ENCODE measurements at places on chromosomes 16 and 17.

- no peak for DNase-seq
Observed at GRCh38 chr16:80254970-80255369, 285.8 kb upstream of the DYNLRB2 start.

DNA sequence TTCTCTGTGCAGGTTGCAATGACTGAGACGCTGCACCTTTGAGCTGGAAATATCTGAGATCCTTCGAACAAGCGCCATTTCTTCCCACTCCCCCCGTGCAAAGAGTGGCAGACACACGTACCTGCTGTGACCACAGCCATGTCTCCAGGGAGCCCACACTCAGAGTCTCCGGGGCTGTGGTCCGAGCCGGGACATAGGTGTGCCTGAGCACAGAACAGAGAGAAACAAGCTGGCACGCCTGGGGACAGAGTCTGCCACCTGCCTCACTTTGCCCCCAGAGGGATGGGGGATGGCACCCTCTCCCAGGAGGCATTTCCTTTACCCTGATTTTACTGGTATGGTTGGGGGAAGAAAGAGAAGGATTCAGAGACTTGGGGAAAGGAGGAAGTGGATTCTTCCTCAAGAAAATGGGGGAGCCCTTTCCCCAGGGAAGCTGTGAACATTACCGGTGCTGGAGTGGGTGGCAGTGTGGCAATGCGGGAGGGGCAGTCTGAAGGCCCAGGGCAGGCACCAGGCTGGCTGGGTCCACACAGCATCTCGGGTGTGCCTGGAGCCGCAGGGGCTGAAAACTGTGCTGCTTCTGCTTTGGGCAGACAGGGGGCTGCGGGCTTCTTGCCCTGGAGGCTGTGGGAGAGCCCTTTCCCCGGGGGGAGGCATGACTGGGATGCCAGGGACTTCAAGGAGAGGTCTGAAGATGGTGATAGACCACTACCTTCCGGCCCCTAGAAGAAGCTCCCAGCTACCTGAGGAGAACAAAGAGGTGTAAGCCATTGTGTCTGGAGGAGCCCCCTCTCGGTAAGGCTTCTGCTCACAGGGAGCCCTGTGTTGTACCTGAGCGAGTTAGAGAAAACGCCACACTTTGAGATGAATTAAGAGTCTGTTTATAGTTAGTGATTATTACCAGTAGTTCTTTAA is 6.6 kb upstream of the PIK3R6 start:
- DNase-seq, result no peak

GRCh38 chr17:48611681-48612455 is 1.1 kb upstream of the HOXB7 start:
- DNase-seq, result no peak

DNA sequence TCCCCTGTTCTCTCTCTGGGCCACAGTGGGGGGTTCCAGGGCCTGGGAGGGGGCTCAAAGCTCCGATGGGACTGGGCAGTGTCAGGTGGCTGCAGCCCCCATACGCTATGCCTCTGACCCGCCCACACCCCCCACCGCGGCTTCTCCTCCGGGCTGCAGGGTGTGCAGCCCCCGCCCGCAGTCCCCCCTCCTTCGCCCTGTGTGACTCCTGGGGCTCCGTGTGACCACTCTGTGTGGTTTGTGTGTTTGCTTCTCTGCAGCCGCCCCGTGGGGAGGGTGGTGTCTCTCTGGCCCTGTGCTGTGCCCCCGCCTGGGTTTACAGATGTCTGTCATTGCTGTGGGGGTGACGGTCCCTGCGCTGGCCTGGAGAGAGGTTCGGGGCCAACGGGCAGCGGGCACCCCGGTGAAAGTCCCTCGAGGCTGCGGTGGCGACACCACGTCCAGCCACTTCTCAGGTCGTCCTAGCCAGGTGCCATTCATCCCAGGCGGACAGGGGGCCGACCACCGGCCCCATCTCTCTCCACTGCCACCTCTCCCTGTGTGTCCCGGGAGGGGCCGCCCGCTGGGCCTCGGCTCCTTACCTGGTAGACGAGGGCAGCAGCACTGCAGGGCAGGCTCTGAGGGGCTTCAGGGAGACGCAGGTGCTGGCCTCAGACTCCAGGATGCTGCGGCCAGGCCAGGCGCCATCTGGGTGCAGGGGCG is 5.5 kb downstream of the SSTR5 start:
- DNase-seq, result no peak

GRCh38 chr16:31536804-31537361 is 9.2 kb downstream of the AHSP start:
- no peak for DNase-seq

Data from stimulated activated effector memory CD8-positive, alpha-beta T cell treated with anti-CD3 and anti-CD28 coated beads, Interleukin-12 subunit alpha, Interleukin-12 subunit beta, amount 100 ng/mL, for 72 hours (primary cell).